CD4-positive, CD25-positive, alpha-beta regulatory T cell (primary cell): ENCODE measurements at places on chromosomes 12 and 14. TPM values are rescaled to one million over a fixed set of nuclear protein-coding genes. Genes with fewer than 3 reads are reported as not detected.

Gene LRTM2
- polyA plus RNA-seq = not detected

Gene SFSWAP
- polyA plus RNA-seq = 18.6 TPM

Gene BEST3
- polyA plus RNA-seq = not detected

Gene PIK3C2G
- not detected for polyA plus RNA-seq

Gene CCNK
- polyA plus RNA-seq = 8.8 TPM

Gene KRT2
- not detected for polyA plus RNA-seq

Gene RAD51AP1
- 5.7 TPM for polyA plus RNA-seq

Gene CCDC175
- polyA plus RNA-seq = not detected

Gene PRR4
- 1.1 TPM for polyA plus RNA-seq

Gene LMO3
- not detected for polyA plus RNA-seq

Gene PROX2
- not detected for polyA plus RNA-seq

Gene AQP2
- polyA plus RNA-seq = not detected

Gene KRT83
- not detected for polyA plus RNA-seq

Gene OVCH1
- polyA plus RNA-seq = not detected

Gene AQP6
- not detected for polyA plus RNA-seq

Gene PRDM4
- polyA plus RNA-seq = 12.7 TPM

Gene KLRC3
- polyA plus RNA-seq = not detected

Gene FOXN4
- polyA plus RNA-seq = not detected

Gene KLHL33
- not detected for polyA plus RNA-seq

Gene PLXNC1
- 3.1 TPM for polyA plus RNA-seq

Gene NKX2-1
- not detected for polyA plus RNA-seq
